ENCODE measurements at places on chromosomes 1 and 21. TPM values are rescaled to one million over a fixed set of nuclear protein-coding genes. Genes with fewer than 3 reads are reported as not detected.

Gene TLR5
- 0.36 TPM for total RNA-seq

Gene EVI5
- total RNA-seq, result 54.2 TPM

Gene LRRIQ3
- 0.46 TPM for total RNA-seq

Gene USH2A
- total RNA-seq, result under 0.01 TPM

Gene RAB3B
- 37.1 TPM for total RNA-seq

Gene CYP2J2
- not detected for total RNA-seq

Gene ARHGEF16
- 0.66 TPM for total RNA-seq

Gene RGS8
- not detected for total RNA-seq

Gene AVPR1B
- not detected for total RNA-seq

Gene SPRR2B
- total RNA-seq, result not detected

Gene ASAP3
- 29.4 TPM for total RNA-seq
